NCI-H1436 (cell line): ENCODE measurements at places on chromosomes 2 and 18.
A peak's percentile ranks its signal among the peaks of the same experiment; 100 is the strongest.

DNA sequence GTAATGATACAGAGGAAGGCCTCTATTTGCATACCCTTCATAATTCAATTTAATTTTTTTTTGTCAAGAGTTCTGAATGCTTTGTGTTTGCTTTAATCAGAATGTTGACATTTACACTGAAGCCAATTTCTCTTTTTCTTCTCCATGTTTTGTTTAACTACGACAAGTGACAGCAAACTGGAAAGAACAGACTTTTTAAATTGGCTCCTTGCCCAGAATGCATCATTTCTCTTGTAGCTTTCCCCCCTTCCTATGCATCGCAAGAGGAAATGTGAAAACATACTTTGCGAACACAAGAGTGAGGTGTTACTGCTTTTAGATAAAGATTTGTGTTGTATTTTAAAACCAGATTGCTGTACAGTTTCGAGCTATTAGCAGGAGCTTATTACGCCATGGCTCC is 955.2 kb upstream of the CELF4 start:
- DNase-seq, result peak; percentile 22

GRCh38 chr2:48059975-48060374 is 153.7 kb upstream of the FBXO11 start:
- DNase-seq, result no peak

DNA sequence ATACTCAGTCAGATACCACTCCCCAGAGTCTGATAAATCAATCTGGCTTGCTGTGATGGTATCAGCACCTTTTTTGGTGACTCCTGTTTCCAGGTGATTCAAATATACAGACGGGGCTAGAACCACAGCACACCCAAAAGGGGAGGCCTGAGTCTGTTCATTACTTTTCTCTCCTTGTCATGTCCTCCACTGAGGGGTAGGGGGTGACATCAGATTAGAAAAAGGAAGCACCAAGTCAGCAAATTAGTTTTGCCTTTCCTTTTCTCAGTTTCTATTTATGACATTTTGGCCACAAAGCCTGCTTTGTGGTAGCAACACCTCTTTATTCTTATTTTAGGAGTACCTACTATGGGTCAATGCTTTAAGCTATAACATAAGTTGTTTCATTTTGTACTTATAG is 127.4 kb downstream of the CCDC102B start:
- DNase-seq, result no peak

- DNase-seq, result peak; percentile 15
Observed at GRCh38 chr2:172270278-172271079, 156.9 kb upstream of the ITGA6 start.

GRCh38 chr2:9692456-9693195 is 61.8 kb upstream of the YWHAQ start:
- no peak for DNase-seq

DNA sequence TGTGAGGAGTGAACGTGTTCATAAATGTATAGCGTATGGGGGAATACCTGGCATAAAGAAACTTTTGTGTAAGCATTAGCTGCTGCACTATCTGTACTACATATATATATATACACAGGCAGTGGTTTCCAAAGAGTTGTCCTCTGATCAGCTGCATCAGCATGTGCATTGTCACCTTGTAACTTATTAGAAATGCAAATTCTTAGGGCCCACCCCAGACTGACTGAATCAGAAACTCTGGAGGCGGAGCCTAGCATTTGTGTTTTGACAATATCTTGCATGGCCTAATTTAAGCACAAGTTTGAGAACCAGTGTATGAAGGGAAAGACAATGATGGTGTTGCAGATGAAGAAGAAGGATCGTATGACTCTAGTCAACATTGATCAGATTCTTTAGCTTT is 299.5 kb downstream of the CCDC102B start:
- no peak for DNase-seq

DNA sequence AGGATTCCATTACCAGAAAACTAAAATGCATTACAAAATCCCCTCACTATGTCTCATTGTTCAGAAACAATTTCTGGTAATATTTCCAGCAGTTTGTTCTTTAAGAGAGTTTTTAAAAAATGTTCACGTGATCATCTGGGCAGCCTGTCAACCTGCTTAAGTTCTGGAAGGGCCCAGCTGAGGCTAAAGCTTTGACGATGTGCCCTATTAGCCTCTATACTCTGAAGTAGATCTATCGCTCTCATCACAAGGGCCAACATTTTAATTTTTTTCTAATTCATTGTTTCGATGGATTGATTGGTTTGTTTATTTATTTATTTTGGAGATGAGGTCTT is 205.8 kb downstream of the PRKCE start:
- no peak for DNase-seq
